ENCODE measurements at places on chromosomes 12 and 14. TPM values are rescaled to one million over a fixed set of nuclear protein-coding genes. Genes with fewer than 3 reads are reported as not detected.

DNA sequence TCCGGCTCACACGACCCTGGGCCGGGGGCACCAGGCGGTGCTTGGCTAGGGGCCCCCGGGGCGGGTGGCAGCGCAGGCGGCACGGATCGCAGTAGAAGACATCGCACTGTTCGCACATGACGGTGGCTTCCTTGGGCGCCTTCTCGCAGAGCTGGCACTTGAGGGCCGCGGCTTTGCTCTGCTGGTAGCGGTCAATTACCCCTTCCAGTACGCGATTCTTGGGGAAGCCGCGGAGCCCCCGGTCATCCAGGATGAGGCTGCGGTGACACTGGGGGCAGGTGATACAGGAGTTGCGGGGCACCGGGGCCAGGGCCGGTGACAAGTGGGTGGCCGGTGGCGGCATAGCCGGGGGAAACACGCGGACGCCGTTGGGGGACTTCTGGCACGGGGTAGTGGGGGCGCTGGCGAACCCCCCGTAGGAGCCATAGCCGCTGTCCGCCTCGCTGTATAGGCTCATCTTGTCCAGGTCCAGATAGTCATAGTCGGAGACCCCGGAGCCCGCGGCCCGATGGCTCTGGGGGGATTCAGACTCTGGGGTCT, 553 bp downstream of the TRIM9 start:
- peak overlapping the region; percentile 87 for H3K4me3 ChIP-seq
- peak overlapping the region; percentile 68 for H3K27ac ChIP-seq
- DNase-seq, result peak; percentile 48

DNA sequence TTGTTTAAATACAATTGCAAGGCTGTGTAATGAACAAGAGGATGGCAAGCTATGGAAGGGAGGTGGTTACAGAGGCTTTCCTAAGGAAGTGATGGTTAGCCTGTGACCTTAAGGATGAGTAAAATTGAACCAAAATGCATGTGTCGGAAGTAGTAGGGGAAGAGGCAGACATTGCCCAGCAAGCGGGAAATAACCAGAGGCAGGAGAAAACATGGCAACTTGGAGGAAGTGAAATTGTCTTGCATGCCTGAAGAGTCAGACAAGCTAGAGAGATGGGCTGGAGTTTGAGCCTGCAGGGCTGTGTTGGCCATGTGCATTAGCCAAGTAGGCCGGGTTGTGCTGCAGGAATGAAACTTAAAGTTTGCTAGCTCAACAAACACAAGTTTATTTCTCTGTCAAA, 96.2 kb downstream of the BTG1 start:
- no peaks in the 10 kb centered on the region for H3K27me3 ChIP-seq
- DNase-seq, result no peak
- H3K27ac ChIP-seq, result no peak overlapping the region
- no peak overlapping the region for H3K4me3 ChIP-seq

- no peak for DNase-seq
- H3K4me1 ChIP-seq, result no peaks in the 10 kb centered on the region
These were observed 70.9 kb upstream of the OTX2 start for GRCh38 chr14:56881181-56881580.

- peak; percentile 48 for DNase-seq
- H3K4me1 ChIP-seq, result peaks cover 24% of the 10 kb centered on the region
- peak overlapping the region; percentile 36 for H3K27ac ChIP-seq
- no peaks in the 10 kb centered on the region for H3K36me3 ChIP-seq
- no peak overlapping the region for H3K4me3 ChIP-seq
- H3K27me3 ChIP-seq, result peaks cover 24% of the 10 kb centered on the region
These were observed 7.4 kb upstream of the OR10P1 start for GRCh38 chr12:55629058-55629841.

GRCh38 chr14:53710615-53711014, 246.0 kb downstream of the BMP4 start:
- no peak overlapping the region for H3K4me3 ChIP-seq
- no peak overlapping the region for H3K27ac ChIP-seq
- H3K36me3 ChIP-seq, result no peaks in the 10 kb centered on the region
- DNase-seq, result no peak
- no peaks in the 10 kb centered on the region for H3K27me3 ChIP-seq
- H3K4me1 ChIP-seq, result no peaks in the 10 kb centered on the region

DNA sequence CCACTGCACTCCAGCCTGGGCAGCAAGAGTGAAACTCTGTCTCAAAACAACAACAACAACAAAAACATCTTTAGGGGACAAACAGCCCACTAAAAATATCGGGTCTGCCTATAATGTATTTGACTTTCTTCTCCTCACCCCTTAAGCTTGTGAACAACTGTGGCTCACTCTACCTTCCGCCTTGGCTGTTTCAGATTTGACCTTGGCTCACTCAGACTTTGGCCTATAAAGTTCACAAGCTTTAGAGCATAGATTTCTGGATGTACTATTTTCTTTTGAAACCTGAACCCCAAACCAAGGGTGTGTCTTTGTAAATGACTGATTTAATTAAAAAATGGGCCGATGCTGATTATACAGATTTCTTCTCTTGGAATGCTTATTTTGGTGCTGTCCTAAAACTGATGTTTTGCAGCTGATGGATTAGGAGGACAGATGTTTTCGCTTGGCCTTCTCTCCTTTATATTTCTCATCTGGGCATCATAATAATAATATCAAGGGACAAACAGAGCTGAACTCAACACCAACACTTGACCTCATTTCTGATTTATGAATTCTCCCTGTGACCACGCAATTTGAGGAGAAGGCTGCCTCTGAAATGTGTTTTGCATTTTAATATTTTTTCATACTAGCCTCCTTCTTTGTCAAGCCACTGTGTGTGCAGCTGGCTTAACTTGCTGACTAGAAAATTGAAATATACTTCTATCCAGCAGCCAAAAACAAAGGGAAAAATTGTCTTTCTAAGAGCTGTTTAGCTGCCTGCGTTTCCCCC, 40.2 kb upstream of the RASSF3 start:
- no peak overlapping the region for H3K27ac ChIP-seq
- no peaks in the 10 kb centered on the region for H3K36me3 ChIP-seq
- DNase-seq, result no peak
- peaks cover 14% of the 10 kb centered on the region for H3K4me1 ChIP-seq

DNA sequence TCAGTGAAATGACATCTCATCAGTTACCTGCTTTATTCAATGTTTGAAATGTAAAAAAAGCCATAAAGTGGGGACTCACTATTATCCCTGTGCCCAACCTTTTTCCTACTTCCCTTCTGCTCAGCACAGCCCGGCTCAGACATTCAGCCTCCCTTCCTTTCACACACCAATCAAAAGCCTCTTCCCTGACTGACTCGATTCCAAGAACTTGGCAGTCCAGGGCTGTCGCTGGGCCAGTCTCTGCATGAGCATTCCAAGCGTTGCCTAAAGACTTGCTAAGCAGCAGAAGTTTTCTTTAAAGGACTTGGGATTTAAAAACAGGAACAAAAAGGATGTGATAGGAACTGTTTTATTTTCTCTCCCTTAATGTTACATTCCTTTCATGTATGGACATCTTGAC, 22.7 kb downstream of the ITPR2 start:
- H3K4me3 ChIP-seq, result no peak overlapping the region
- H3K27me3 ChIP-seq, result no peaks in the 10 kb centered on the region
- DNase-seq, result no peak

- H3K27me3 ChIP-seq, result no peaks in the 10 kb centered on the region
- no peaks in the 10 kb centered on the region for H3K36me3 ChIP-seq
- no peaks in the 10 kb centered on the region for H3K4me1 ChIP-seq
These were observed 988.6 kb upstream of the TMEM132C start for GRCh38 chr12:127278351-127278750.

GRCh38 chr14:30180219-30180618, 252.6 kb upstream of the PRKD1 start:
- no peak overlapping the region for H3K4me3 ChIP-seq
- H3K27me3 ChIP-seq, result no peaks in the 10 kb centered on the region
- no peaks in the 10 kb centered on the region for H3K36me3 ChIP-seq
- no peak for DNase-seq

DNA sequence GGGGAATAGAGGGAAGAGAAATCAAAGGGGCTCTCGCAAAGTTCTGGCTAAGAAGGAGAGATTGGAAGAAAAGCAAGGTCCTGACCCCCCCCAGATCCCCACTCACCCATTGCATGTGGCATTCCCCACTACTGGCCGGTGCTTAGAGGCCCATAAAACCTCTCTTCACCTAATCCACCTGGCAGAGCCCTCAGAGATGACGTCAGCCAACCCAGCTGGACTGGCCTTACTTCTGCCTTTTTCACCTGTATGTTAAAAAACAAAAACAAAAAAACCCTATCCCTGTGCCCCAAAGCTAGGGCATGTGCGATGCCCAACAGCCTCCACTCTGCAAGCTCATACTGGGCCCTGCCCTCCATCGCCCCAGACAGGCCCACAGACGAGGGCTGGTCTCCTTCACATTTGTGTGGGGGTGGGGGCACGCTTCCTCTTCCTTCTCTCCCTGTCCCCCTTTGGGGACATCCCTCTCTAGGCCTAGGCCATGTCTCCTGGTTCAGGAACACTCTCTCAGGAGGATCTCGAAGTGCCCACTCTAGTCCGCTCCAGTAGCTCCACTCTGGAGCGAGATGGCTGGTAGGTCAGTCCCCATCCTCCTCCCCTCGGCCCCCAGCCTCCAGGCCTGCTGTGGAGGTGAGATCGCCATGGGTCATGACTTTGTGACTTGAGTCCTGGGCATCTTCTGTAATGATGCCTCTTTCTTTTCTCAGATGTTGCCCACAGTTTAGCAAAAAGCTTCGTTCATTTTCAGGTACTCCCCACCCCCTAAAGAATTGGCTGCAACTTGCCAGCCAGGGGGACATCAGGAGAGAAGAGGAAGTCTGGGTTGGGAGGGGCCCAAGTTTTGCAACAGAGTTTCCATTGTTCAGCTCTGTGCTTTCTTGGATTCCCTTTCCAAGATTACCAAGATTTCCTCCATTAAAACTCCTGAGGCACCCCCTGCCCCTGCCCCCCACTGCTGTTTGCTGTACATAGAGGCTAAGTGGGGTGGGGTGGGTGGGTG, 37.0 kb downstream of the FIGNL2 start:
- DNase-seq, result no peak
- H3K4me1 ChIP-seq, result peaks cover 9% of the 10 kb centered on the region
- no peak overlapping the region for H3K4me3 ChIP-seq
- no peaks in the 10 kb centered on the region for H3K36me3 ChIP-seq
- no peak overlapping the region for H3K27ac ChIP-seq
- no peaks in the 10 kb centered on the region for H3K27me3 ChIP-seq

GRCh38 chr14:22910916-22911315, 8.0 kb downstream of the RBM23 start:
- H3K27ac ChIP-seq, result no peak overlapping the region
- H3K4me3 ChIP-seq, result no peak overlapping the region
- peaks cover 29% of the 10 kb centered on the region for H3K4me1 ChIP-seq

GRCh38 chr14:98928418-98928817, 343.6 kb downstream of the BCL11B start:
- peaks cover 67% of the 10 kb centered on the region for H3K4me1 ChIP-seq
- no peak for DNase-seq
- no peaks in the 10 kb centered on the region for H3K27me3 ChIP-seq
- no peak overlapping the region for H3K4me3 ChIP-seq

GRCh38 chr14:105144026-105144665, 24.4 kb downstream of the JAG2 start:
- no peaks in the 10 kb centered on the region for H3K4me1 ChIP-seq
- no peaks in the 10 kb centered on the region for H3K27me3 ChIP-seq
- no peak overlapping the region for H3K4me3 ChIP-seq

- no peak overlapping the region for H3K4me3 ChIP-seq
- H3K27me3 ChIP-seq, result no peaks in the 10 kb centered on the region
- H3K4me1 ChIP-seq, result peaks cover 63% of the 10 kb centered on the region
- H3K36me3 ChIP-seq, result peaks cover 66% of the 10 kb centered on the region
These were observed 3.2 kb downstream of the TDP1 start for GRCh38 chr14:89958966-89959365.

DNA sequence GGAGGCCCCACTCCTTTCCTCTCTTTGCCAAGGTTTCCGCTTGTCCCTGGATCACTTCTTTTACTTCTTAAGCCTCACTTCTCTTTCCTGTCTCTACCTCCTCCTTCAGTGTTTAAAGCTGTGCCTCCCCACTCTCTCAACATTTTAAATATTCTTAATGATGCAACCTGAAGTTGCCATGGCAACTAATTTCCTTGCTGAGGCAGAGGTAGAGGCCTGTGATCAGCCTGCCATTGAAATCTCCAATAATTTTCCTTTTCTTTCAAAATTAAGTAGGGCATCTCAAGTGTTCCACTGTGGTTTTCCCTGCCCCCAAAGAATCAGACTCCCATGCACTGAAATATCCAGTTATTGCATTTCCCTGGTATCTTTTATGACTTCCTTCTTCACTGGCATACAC, 108.6 kb upstream of the VRK1 start:
- H3K4me3 ChIP-seq, result no peak overlapping the region
- no peak overlapping the region for H3K27ac ChIP-seq
- H3K4me1 ChIP-seq, result no peaks in the 10 kb centered on the region
- H3K27me3 ChIP-seq, result peaks cover 7% of the 10 kb centered on the region
- DNase-seq, result no peak

DNA sequence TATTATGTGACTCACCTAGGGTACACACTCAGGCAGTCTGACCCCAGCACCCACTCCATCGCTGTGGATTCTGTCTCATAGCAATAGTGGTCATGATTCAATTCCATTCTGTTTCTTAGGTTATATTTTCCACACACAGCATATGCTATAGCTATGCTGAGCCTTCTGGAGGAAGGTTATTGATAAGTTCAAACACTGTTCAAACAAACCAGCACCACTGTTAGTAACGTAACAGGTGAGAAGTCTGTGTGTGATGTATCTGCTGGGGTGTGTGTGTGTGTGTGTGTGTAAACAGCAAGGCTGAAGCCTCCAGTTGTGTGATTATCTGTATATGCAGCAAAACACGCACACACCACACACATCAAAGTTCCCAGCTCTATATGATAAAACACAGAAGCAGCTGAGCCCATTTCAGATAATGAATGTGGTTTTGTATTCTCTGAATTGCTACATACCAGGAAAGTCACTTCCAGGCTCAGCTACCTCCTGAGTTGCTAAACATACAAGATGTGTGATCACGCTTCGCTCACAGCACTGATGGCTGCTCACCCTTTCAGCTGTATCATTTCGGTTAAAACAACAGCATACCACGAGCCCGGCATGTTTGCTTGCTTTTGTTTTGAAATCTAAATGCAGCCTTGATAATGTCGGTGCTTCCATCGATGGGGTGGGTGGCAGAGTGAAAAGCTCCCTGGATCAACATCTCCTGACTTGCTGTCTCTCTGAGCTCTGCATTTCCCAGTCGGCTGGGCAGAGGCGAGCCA, 6.8 kb upstream of the SYNE3 start:
- H3K27ac ChIP-seq, result peak overlapping the region; percentile 100
- peaks cover 5% of the 10 kb centered on the region for H3K36me3 ChIP-seq
- peak; percentile 82 for DNase-seq
- H3K4me1 ChIP-seq, result peaks cover 82% of the 10 kb centered on the region

GRCh38 chr14:96592591-96593386, 90.6 kb downstream of the PAPOLA start:
- H3K27ac ChIP-seq, result no peak overlapping the region
- peaks cover 10% of the 10 kb centered on the region for H3K4me1 ChIP-seq
- H3K36me3 ChIP-seq, result no peaks in the 10 kb centered on the region
- H3K4me3 ChIP-seq, result peak overlapping the region; percentile 66
- peaks cover 20% of the 10 kb centered on the region for H3K27me3 ChIP-seq

Gene PLA2G1B
- total RNA-seq, result not detected

Gene PRICKLE1
- total RNA-seq, result not detected

Gene DNAI7
- not detected for total RNA-seq

Gene FOXN4
- not detected for total RNA-seq

Gene PROX2
- 0.65 TPM for total RNA-seq

Gene PMCH
- not detected for total RNA-seq

Gene GLIPR1L2
- 0.27 TPM for total RNA-seq

Data from activated CD8-positive, alpha-beta T cell treated with anti-CD3 and anti-CD28 coated beads for 36 hours (primary cell).